Breast epithelium (tissue), 4 donors: ENCODE measurements at places on chromosomes 16 and 17.

DNA sequence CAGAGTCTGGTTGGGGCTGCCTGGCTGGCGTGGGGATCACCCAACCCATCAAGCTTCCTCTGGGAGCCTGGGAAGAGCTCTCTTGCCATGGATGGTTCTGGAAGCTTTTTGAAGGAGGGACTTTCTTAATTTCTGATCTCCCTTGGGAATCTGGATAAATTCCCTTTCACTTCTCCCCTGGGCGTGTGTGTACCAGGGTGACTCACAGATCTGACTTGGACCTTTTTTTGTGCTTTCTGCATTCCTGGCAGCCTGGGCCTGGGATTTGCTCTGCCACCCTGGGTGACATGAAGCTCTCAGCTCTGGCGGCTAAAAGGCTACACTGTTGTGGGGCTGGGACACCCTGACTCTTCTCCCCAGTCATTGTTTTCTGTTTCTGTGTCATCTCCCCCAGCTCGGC is 70.1 kb downstream of the ABCC1 start:
- no peak for DNase-seq

DNA sequence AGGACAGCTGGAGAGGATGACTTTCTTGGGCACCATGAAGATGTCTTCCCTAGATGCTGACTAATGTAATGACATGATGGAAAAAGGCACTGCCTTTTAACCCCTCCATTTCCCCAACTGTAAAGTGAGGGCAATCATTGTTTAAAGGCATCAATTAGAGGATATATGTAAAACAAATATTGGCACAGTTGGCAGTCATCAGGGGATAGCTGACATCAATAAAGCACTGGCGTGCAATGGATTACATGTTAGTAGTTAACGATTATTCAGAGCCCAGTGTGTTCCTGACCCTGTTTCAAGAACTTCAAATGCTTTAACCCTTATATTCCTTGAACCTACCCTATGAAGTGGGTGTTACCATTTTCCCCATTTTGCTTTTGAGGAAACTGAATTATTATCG is 100.7 kb downstream of the TMEM114 start:
- DNase-seq: no peak

DNA sequence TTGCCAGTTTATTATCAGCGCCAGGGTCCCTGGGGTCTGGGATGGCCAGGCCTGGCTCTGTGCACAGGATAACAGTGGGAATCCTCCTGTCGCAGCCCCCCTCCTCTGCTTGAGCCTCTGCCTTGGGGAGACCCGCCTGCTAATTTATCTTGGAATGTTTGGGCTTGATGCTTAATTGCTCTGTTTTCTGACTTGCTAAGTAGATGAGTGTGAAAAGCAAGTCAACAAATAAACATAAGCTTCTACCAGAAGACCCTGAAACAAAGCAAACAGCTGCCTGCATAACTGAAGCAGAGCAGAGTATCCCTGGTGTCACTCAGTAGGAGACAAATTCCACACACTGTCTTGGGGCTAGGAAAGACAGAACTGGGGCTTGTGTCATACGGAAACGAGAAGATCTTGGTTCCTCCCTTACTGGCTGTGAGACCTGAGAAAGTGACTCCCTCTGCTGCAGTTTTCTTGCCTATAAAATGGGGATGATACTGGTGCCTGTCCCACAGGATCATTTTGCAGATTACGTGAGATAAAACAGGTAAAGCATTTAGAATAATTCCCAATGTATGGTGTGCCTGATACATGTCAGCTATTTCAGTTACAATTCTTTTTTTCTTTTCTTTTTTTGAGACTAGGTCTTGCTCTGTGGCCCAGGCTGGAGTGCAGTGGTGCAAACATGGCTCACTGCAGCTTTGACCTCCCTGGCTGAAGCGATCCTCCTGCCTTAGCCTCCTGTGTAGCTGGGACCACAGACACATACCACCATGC is 44.8 kb upstream of the IRX3 start:
- DNase-seq: no peak

GRCh38 chr16:83946781-83947566 is 6.1 kb upstream of the OSGIN1 start:
- no peak for DNase-seq

- no peak for DNase-seq
Observed at GRCh38 chr16:6499413-6499812, 833.2 kb upstream of the RBFOX1 start.

GRCh38 chr16:89137666-89138512 is 33.7 kb upstream of the CDH15 start:
- DNase-seq: no peak

DNA sequence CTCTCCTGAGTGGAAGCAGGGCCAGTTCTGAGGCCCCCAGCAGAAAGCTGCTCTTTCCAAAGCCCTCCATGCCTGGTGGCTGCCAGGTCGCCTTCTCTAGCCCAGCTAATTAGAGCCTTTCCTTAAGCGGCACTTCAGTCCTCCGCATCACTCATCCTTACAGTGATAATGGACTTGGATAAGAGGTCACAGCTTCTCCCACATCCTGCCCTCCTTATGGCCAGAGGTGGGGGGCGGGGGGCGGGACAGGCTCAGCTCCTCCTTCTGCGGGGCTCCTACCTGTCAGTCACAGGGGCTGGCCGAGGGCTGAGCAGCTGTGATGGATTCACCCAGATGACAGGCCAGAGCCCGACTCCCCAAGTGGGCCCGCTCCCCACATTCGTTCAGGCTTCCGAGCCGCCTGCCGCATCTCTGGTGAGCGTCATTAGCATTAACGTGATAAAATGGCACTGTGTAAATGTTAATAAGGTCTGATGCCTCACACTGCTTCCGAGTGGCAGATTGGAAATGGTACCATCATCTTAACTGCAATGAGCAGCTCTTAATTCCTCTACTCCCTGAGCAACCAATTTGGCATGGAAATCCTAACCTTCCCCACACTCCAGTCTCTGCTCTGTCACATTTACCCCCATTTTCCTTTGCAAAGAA is 41.3 kb downstream of the GRIN2C start:
- no peak for DNase-seq

DNA sequence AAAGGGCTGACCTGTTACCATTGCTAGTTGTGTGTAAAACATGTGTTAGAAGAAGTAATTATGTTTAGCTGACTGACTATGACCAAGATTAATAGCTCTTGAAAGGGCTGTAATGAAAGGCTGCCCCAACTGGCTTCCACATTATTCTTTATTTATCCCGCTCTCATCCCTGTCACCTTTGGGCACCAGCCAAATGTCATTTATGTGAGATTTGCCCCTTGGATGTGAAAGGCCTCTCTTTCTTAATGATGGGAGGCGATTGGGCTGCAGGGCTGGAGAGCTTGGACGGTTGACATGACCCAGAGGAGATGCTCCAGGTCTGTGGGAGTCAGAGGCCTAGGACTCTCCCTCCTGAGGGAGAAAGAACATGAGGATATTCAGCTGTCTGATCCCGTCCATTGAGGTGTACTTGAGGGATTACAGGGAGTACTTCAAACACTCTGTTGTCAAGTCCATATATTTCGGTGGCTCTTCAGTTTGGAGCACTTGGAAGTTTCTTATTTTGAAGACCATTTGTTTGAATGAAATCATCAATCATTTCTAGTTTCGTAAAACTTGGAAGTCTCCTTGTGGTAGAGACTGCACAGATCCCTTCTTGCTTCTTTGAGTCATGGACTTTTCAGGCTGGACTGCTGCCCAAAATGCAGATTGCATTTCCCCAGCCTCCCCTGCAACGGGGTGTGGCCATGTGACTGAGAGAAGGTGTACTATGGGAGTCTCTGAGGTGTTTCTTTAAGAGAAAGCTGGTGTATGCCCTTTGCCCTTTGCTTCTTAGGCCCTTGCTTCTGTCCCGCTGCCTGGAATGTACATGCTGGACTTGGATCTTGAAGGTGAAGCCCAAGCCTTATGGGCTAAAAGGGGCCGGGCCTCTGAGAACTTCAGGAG is 51.3 kb downstream of the FTO start:
- DNase-seq: no peak

GRCh38 chr16:5446623-5447240 is 349.1 kb upstream of the EEF2KMT start:
- DNase-seq: no peak

DNA sequence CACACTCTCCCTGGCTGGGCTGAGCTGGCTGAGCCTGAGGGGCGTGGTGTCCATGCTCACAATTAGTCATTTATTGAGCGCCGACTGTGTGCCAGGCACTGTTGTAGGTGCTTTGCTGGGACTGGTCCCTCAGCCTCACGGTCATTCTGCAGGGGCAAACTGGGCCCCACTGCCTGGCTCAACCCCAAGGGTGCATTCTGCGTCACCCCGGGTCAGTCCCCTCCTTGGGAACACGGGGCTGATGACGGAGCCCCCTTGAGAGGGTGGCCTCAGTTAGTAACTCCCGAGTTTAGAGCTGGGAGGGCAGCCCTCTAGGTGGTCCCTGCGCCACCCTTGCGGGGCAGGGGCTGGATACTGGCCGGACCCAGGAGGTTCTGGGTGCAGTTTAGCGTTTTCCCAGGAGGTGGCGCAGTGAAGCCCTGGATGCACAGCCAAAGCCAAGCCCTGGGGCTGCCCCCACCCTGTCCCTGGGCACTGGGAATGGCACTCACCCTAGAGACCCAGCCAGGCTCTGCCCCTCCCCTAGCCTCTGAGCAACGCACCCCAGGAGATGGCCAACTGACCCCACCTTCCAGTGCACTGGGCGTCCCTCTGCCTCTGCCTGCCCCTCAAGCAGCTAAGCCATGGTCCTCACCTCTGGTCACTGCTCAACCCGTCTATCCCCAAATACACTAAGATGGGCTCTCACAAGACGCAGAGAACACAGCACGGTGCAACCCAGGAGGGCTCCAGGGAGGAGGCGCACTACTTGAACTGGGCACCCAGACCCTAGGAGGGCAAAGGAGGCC is 243.2 kb upstream of the GSE1 start:
- no peak for DNase-seq

GRCh38 chr17:79427621-79428539 is 183.0 kb downstream of the RBFOX3 start:
- DNase-seq: no peak
